ENCODE measurements at places on chromosomes 7 and 10. TPM values are rescaled to one million over a fixed set of nuclear protein-coding genes. Genes with fewer than 3 reads are reported as not detected.
A peak's percentile ranks its signal among the peaks of the same experiment; 100 is the strongest.

GRCh38 chr7:150851492-150852370, 586 bp upstream of the AOC1 start:
- no peak for DNase-seq
- no peaks in the 10 kb centered on the region for H3K36me3 ChIP-seq
- H3K4me3 ChIP-seq = no peak overlapping the region
- no peaks in the 10 kb centered on the region for H3K27me3 ChIP-seq
- no peaks in the 10 kb centered on the region for H3K4me1 ChIP-seq

DNA sequence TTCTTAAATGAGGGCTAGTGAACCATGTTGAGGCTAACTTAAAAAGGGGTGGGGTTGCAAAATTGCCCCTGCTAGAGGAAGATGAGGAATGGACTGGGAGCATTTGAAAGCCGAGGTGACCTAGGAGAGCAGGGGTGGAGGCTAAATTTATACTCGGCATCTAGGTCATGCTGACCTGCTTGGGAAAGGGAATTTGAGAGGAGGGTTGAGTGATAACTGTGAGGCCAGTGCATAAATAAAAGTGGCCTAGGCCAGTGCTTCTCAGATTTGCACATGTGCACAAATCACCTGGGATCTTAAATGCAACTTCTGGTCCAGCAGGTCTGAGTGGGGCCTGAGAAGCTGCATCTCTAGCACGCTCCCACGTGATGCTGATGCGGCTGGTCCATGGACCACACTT, 70.4 kb downstream of the CDK1 start:
- H3K27ac ChIP-seq = no peak overlapping the region
- no peak for DNase-seq
- H3K36me3 ChIP-seq = no peaks in the 10 kb centered on the region
- no peak overlapping the region for H3K4me3 ChIP-seq
- H3K4me1 ChIP-seq = no peaks in the 10 kb centered on the region

DNA sequence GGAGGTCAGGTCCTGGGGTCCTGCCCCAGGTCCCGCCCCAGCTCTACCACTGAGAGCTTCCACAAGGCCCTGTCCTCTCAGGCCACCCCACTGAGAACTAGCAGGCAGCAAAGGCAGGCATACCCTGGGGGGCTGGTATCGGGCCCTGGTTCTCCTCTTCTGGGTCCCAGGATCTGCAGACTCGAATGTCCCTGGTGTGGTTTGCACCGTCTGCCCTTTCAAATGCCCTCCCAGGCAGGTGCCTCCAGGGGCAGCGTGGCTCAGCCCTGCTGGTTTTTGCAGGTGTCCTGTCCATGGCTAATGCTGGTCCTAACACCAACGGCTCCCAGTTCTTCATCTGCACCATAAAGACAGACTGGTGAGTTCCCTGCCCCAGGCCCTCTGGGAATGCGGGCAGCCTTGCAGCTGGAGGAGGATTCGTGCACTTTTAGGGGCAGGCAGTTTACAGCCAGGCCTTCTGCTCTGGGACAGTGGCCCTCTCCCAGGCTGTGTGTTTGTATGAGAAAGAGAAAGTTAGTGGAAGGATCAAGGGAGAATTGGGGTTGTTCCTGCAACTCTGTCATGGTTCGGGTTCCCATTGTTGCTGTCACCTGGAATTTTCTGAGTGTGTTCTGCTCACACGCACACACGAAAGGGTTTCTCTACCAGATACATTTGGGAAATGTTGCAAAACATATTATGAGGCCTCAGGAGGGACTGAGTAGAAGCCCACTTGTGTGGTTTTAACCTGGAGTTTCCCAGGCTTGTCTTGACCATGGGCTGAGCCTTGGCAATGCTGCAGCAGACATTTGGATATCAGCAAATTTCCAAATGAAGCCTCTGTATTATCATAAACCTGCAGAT, 5.0 kb downstream of the PPIF start:
- peaks cover 83% of the 10 kb centered on the region for H3K36me3 ChIP-seq
- no peak for DNase-seq
- H3K4me1 ChIP-seq = peaks cover 25% of the 10 kb centered on the region
- H3K27me3 ChIP-seq = no peaks in the 10 kb centered on the region

The C7orf33 gene
- total RNA-seq = not detected

The CFAP70 gene
- 0.80 TPM for total RNA-seq

GRCh38 chr10:3720228-3721019, 64.6 kb downstream of the KLF6 start:
- no peaks in the 10 kb centered on the region for H3K36me3 ChIP-seq
- H3K27ac ChIP-seq = no peak overlapping the region
- no peak for DNase-seq
- no peak overlapping the region for H3K4me3 ChIP-seq

- H3K4me1 ChIP-seq = no peaks in the 10 kb centered on the region
- H3K36me3 ChIP-seq = no peaks in the 10 kb centered on the region
- no peak overlapping the region for H3K4me3 ChIP-seq
Measured at GRCh38 chr10:42428534-42428933, 209.8 kb downstream of the ZNF33B start.

- no peak for DNase-seq
- H3K27ac ChIP-seq = no peak overlapping the region
- no peak overlapping the region for H3K4me3 ChIP-seq
- H3K36me3 ChIP-seq = no peaks in the 10 kb centered on the region
- H3K27me3 ChIP-seq = no peaks in the 10 kb centered on the region
Measured at GRCh38 chr10:129114588-129114987, 352.5 kb upstream of the MGMT start.

The PRKG1 gene
- total RNA-seq = 2.0 TPM

- no peak for DNase-seq
- peak overlapping the region; percentile 95 for H3K27ac ChIP-seq
- no peaks in the 10 kb centered on the region for H3K36me3 ChIP-seq
- no peaks in the 10 kb centered on the region for H3K27me3 ChIP-seq
- H3K4me3 ChIP-seq = no peak overlapping the region
Measured at GRCh38 chr10:124737708-124738107, 6.5 kb downstream of the FAM53B start.

DNA sequence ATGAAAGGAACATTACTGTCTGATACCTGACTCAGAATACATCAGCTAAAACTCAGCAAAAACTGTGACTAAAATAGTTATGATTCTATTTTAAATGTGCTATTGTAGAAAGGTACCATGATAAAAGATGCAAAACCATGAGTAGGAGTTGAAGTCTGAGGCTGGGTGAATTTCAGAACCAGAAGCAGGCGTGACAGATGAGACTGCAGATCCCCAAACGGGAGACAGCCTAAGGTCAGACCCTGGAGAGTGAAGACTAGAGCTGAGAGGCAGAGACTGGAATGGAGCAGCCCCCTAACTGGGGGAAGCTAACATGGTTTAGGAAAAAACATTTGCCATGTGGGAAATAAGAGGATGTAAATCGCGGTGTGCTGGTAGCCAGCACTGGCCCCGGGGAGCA, 275.8 kb downstream of the POM121L12 start:
- H3K27ac ChIP-seq = no peak overlapping the region
- DNase-seq = no peak
- no peaks in the 10 kb centered on the region for H3K27me3 ChIP-seq
- no peaks in the 10 kb centered on the region for H3K4me1 ChIP-seq
- no peaks in the 10 kb centered on the region for H3K36me3 ChIP-seq

- H3K4me1 ChIP-seq = no peaks in the 10 kb centered on the region
- H3K36me3 ChIP-seq = no peaks in the 10 kb centered on the region
- H3K4me3 ChIP-seq = no peak overlapping the region
- no peak for DNase-seq
- no peaks in the 10 kb centered on the region for H3K27me3 ChIP-seq
- no peak overlapping the region for H3K27ac ChIP-seq
Measured at GRCh38 chr7:1794888-1795542, 124.9 kb downstream of the ELFN1 start.

The PRKAR2B gene
- total RNA-seq = 23.1 TPM

The FKBP14 gene
- total RNA-seq = 3.3 TPM

GRCh38 chr7:25087855-25088254, 37.2 kb downstream of the CYCS start:
- no peaks in the 10 kb centered on the region for H3K36me3 ChIP-seq
- H3K4me1 ChIP-seq = no peaks in the 10 kb centered on the region
- no peak overlapping the region for H3K4me3 ChIP-seq
- no peak overlapping the region for H3K27ac ChIP-seq

DNA sequence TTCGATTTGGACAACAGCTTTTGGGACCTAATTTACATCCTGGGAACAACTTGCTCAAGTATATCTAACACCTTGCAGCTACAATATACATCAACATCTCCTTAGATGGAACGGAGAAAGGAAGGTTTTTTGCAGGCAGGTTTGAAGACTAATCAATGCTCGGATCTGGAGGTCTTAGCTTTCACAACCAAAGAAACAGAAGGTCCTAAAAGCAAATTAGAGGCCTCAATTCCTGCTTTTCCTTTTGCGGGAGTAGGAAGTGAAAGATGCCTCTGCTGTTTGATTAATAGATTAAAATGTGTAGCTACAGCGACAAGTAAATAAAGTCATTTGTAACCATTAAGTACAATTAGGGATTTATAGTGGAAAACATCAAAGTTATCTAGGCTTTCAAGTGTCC, 3.7 kb upstream of the SP8 start:
- H3K27ac ChIP-seq = no peak overlapping the region
- peaks cover 27% of the 10 kb centered on the region for H3K4me1 ChIP-seq
- no peak overlapping the region for H3K4me3 ChIP-seq
- H3K36me3 ChIP-seq = no peaks in the 10 kb centered on the region
- DNase-seq = no peak
- peaks cover 84% of the 10 kb centered on the region for H3K27me3 ChIP-seq

GRCh38 chr10:42869977-42870350, 87.4 kb downstream of the BMS1 start:
- H3K27ac ChIP-seq = no peak overlapping the region
- H3K27me3 ChIP-seq = peaks cover 3% of the 10 kb centered on the region
- no peak for DNase-seq
- H3K4me1 ChIP-seq = peaks cover 9% of the 10 kb centered on the region
- H3K4me3 ChIP-seq = no peak overlapping the region

GRCh38 chr10:79022565-79023230, 46.1 kb upstream of the ZMIZ1 start:
- no peaks in the 10 kb centered on the region for H3K36me3 ChIP-seq
- H3K4me3 ChIP-seq = no peak overlapping the region
- no peaks in the 10 kb centered on the region for H3K27me3 ChIP-seq
- peak overlapping the region; percentile 9 for H3K27ac ChIP-seq

- H3K27me3 ChIP-seq = peaks cover 9% of the 10 kb centered on the region
- H3K4me1 ChIP-seq = no peaks in the 10 kb centered on the region
- no peak overlapping the region for H3K4me3 ChIP-seq
- no peak for DNase-seq
- no peak overlapping the region for H3K27ac ChIP-seq
- no peaks in the 10 kb centered on the region for H3K36me3 ChIP-seq
Measured at GRCh38 chr10:86177537-86178155, 188.9 kb downstream of the GRID1 start.

The SFTPD gene
- 0.83 TPM for total RNA-seq

GRCh38 chr10:80437227-80437626, 16.9 kb upstream of the TSPAN14 start:
- no peak overlapping the region for H3K4me3 ChIP-seq
- no peaks in the 10 kb centered on the region for H3K36me3 ChIP-seq
- H3K27me3 ChIP-seq = no peaks in the 10 kb centered on the region
- no peaks in the 10 kb centered on the region for H3K4me1 ChIP-seq

DNA sequence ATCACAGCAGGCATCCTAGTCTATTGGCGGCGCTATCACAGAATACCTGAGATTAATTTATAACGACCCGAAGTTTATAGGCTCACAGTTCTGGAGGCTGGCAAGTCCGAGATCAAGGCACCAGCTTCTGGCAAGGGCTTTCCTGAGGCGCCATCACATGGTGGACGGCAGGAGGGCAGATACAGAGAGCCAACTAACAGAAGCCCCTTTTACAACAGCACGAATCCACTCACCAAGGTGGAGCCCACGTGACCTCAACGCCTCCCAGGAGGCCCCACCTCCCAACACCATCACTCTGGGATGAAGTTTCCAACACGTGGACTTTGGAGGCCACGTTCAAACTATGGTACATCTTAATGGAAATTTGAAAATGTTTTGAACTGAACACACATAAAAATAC, 255.3 kb downstream of the ELFN1 start:
- H3K27me3 ChIP-seq = no peaks in the 10 kb centered on the region
- no peak for DNase-seq
- no peaks in the 10 kb centered on the region for H3K4me1 ChIP-seq
- no peak overlapping the region for H3K4me3 ChIP-seq

DNA sequence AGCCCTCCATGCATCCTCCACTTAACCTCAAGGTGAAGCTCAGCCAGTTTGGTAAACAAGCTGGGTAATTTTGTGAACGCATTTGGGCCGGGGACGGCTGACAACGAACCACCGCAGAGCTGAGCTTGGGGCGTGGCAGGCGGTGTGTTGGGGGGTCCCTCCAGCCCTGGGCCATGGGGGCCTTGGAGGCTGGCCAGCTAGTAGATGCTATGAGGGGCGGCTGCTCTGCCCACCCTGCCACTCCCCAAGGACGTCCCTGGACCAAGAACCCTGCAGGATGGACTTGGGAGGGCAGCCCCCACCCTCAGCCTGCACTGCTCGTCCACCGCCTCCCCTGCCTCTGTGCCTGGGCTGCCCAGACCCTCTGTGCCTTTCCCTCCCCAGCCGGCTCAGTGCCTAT, 12.0 kb upstream of the SCART1 start:
- H3K36me3 ChIP-seq = no peaks in the 10 kb centered on the region
- H3K4me1 ChIP-seq = no peaks in the 10 kb centered on the region
- no peak overlapping the region for H3K27ac ChIP-seq

GRCh38 chr10:73590881-73591799, at the start of gene USP54:
Gene USP54 (minus strand): TSS chr10:73591342. CDS start chr10:73575658, 15,684 bp downstream.
- no peaks in the 10 kb centered on the region for H3K27me3 ChIP-seq
- H3K4me3 ChIP-seq = peak within 1 kb of the TSS; percentile 0
- H3K36me3 ChIP-seq = no peaks in the 10 kb centered on the region
- H3K4me1 ChIP-seq = no peaks in the 10 kb centered on the region

DNA sequence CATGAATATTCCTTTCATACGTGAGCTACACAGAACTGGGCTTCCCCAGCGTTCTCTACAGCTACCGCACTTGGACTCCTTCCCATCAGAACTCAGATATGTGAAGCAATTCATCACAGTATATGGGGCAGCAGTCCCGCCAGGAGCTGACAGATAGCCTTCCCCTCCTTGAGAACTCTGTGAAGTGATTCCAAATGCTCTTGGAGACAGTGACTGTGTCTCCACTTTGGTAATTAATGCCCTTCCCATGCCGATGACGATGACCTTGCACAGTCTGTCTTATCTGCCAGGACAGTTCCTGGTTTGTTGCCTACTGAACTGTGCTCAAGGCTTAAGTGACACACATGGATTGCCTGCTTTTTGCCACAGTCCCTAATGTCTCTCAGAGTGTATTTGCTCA, 75.0 kb upstream of the AFAP1L2 start:
- peak overlapping the region; percentile 70 for H3K27ac ChIP-seq
- peaks cover 81% of the 10 kb centered on the region for H3K36me3 ChIP-seq
- H3K4me3 ChIP-seq = no peak overlapping the region
- no peaks in the 10 kb centered on the region for H3K4me1 ChIP-seq

GRCh38 chr10:31926765-31927564, 1.7 kb downstream of the ARHGAP12 start:
- peak overlapping the region; percentile 88 for H3K4me3 ChIP-seq
- DNase-seq = no peak
- H3K27me3 ChIP-seq = no peaks in the 10 kb centered on the region
- H3K36me3 ChIP-seq = no peaks in the 10 kb centered on the region
